ENCODE measurements at places on chromosomes 16 and 17. TPM values are rescaled to one million over a fixed set of nuclear protein-coding genes. Genes with fewer than 3 reads are reported as not detected.

The CCL5 gene
- 12.1 TPM for total RNA-seq

The TPSB2 gene
- 36.9 TPM for total RNA-seq

The CACNG1 gene
- total RNA-seq = not detected

The PLEKHH3 gene
- 64.2 TPM for total RNA-seq

The FOXN1 gene
- 1.5 TPM for total RNA-seq

The KRTAP4-3 gene
- total RNA-seq = not detected

The KRTAP16-1 gene
- total RNA-seq = not detected

The CLDN7 gene
- 157 TPM for total RNA-seq

The FGF11 gene
- 3.5 TPM for total RNA-seq

The TMC8 gene
- 18.2 TPM for total RNA-seq

The CACNG4 gene
- total RNA-seq = 0.57 TPM

The HOXB8 gene
- total RNA-seq = 56.2 TPM

The CCDC154 gene
- 2.0 TPM for total RNA-seq

The TMEM100 gene
- total RNA-seq = 8.4 TPM

The KCNG4 gene
- total RNA-seq = not detected

The USP43 gene
- 7.6 TPM for total RNA-seq

The OR1F1 gene
- not detected for total RNA-seq

The TPSG1 gene
- 1.7 TPM for total RNA-seq

The PRR29 gene
- 3.5 TPM for total RNA-seq

The TM4SF5 gene
- not detected for total RNA-seq

The CD300H gene
- total RNA-seq = not detected

The FNDC8 gene
- not detected for total RNA-seq

The KAT2A gene
- total RNA-seq = 62.8 TPM

The KRT20 gene
- 4.7 TPM for total RNA-seq

The PHAF1 gene
- 19.4 TPM for total RNA-seq

The SLFN12 gene
- total RNA-seq = 15.5 TPM

The PLXDC1 gene
- total RNA-seq = 13.0 TPM

The FKBP10 gene
- total RNA-seq = 42.0 TPM

The ZFP3 gene
- 9.1 TPM for total RNA-seq

The ADAD2 gene
- total RNA-seq = 0.42 TPM

The MSLN gene
- total RNA-seq = 1.4 TPM

The SPATA22 gene
- not detected for total RNA-seq

The CES1 gene
- 56.8 TPM for total RNA-seq

The ITGAX gene
- total RNA-seq = 9.6 TPM

The MEIOC gene
- not detected for total RNA-seq

The PRR15L gene
- total RNA-seq = 12.2 TPM

The C16orf89 gene
- total RNA-seq = 10.0 TPM

The SBK1 gene
- 0.49 TPM for total RNA-seq

The ABCC12 gene
- not detected for total RNA-seq

The TBC1D26 gene
- total RNA-seq = 0.47 TPM

The KRTAP3-1 gene
- not detected for total RNA-seq

The MARCHF10 gene
- 0.60 TPM for total RNA-seq

The OR3A3 gene
- not detected for total RNA-seq

The MSI2 gene
- total RNA-seq = 230 TPM

The KRT28 gene
- total RNA-seq = not detected

The PPL gene
- 108 TPM for total RNA-seq

The CTRB2 gene
- total RNA-seq = not detected

The LRRC46 gene
- 0.31 TPM for total RNA-seq

The RNF43 gene
- total RNA-seq = 19.1 TPM

The SLC35G6 gene
- total RNA-seq = not detected

The TP53TG3C gene
- not detected for total RNA-seq

The ABCA6 gene
- 14.9 TPM for total RNA-seq

The TOM1L1 gene
- total RNA-seq = 55.7 TPM

The FADS6 gene
- total RNA-seq = 7.3 TPM

The KRT39 gene
- total RNA-seq = not detected
